ENCODE measurements at places on chromosomes 12 and 14.

DNA sequence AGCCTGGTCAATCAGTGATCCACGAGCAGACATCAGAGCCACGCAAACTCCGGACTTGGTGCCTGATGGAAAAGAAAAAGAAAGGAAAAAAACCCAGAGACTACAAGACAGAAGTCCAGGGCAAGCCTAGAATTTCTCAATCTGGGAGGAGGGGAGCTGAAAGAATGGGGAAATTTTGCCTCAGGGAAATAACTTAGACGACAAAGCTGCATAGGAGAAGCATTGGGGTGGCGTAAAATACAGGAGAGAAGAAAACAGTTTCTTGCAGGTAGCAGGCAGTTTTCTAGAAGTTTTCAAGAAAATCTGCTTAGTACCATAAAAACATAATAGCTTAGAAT is 2.6 kb upstream of the SLC11A2 start:
- no peak for DNase-seq

DNA sequence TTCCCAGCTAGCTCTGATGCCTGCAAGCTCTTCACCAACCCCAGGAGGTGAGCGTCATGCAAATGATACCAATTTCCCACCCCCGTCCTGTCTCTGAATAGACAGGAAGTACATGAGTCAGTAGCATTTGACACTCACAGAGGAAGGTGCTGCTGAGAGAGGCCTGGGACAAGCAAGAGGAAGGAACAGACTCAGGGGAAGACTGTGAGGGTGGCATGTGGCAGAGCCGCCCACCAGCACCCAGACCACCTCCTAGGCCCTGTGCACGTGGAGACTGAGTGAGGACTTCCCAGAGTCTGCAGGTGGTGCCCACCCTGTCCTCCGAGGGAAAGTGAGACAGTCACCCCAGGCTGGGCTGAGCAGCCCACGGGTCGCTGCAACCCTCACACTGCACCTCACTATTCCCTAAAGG is 199.5 kb upstream of the SFSWAP start:
- DNase-seq = peak; percentile 12

DNA sequence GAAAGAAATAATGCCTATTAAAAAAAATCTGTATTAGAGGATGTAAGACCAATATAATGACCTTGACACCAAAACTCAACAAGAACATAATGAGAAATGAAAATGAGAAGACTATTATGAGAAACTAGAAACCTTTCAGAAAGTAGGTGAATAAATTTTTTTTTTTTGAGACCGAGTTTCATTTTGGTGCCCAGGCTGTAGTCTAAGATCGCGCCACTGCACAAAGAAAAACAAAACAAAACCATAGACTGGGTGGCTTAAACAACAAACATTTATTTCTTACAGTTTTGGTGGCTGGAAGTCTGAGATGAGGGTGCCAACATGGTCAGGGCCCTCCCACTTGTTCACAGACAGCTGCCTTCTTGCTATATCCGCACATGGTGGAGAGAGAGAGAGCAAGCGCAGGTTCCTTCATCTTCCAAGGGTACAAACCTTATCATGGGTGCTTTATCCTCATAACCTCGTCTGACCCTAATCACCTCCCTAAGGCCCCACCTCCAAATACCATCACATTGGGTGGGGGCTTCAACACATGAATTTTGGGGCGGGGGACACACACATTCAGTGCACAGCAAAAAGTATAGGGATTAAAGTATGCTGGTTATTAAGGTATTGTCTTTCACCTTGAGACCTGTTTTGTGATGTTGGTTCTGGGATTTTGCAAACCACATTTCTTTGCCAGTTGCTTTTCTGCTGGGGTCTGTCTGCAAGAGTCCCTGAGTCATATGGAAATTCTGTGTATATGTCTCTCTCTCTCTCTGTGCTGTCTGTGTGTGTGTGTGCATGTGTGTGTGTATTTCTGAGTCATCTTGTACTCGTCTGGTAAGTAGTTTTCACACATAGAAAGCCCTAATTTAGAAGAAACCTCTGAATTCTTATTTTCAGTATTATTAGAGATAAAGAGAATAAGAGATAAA is 26.2 kb downstream of the ZCRB1 start:
- no peak for DNase-seq

GRCh38 chr12:76698316-76698715 is 65.6 kb upstream of the ZDHHC17 start:
- no peak for DNase-seq

- DNase-seq = no peak
Observed at GRCh38 chr12:10167599-10167998, 4.3 kb downstream of the OLR1 start.

All from epithelial cell of proximal tubule (primary cell).